GM20000 (cell line): ENCODE measurements at places on chromosomes 1 and 21.
A peak's percentile ranks its signal among the peaks of the same experiment; 100 is the strongest.

DNA sequence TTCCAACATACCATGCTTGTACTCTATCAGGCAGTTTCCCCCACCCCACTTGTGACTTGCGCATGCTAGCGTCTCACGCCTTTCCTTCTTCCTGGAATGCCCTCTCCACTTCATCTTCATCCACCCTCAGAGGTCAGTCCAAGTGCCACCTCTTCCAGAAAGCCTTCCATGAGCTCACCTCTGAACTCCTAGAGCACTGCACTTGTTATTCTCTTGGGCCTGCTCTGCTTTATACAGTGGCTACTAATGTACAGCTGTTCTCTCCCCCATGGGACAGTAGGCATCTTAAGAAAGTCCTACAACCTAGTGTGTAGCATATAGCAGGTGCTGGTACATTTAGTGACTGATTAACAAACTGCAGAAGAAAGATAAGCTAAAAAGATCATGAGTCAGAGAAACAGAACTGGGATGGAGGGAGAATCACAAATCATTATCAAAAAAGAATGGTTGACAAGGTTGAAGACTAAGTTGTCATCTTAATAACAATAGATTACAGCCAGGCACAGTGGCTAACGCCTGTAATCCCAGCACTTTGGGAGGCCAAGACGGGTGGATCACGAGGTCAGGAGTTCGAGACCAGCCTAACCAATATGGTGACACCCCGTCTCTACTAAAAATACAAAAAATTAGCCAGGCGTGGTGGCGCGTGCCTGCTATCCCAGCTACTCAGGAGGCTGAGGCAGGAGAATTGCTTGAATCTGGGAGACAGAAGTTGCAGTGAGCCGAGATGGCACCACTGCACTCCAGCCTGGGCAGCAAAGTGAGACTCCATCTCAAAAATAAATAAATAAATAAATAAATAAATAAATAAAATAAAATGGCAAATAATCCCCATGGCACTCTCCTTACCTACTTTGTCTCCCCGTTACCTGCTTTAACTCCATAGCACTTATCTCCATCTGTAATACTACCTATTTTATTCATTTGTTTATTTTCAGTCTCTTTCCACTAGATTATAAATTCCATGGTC is 16.3 kb upstream of the TSPAN1 start:
- DNase-seq = no peak

GRCh38 chr1:205680073-205680851 is at the start of gene SLC45A3:
TSS of gene SLC45A3 (minus strand) at chr1:205680509. CDS start at chr1:205664656, 15,853 bp downstream.
- peak; percentile 70 for DNase-seq

DNA sequence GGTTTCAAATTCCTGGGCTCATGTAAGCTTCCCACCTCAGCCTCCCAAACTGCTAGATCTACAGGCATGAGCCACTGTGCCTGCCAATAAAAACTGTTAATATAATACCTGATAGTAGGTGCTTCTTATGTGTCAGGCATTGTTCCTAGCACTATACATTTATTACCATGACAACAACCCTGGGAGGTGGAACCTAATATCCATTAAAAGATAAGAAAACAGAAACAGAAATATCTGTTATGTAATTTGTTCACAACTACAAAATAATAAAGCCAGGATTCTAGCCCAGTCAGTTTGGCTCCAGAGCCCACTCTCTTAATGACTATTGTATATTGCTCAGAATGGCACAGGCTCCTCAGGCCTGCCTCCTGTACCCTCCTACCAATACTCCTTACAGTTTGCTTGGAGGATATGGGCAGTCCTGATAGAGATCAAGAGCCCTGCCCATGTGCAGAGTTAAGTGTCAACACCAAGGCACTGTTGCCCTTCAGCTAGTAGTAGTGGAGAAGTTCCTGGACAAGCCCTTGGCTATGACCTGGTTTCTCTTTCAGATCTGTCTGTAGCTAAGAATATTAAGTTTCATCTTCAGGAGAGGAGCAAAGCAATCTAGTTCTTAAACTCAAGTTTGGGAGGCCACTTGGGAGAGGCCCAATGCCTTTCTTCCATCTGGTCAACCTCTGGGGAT is 22.4 kb downstream of the RPL5 start:
- no peak for DNase-seq

GRCh38 chr1:110060034-110060661 is 10.3 kb downstream of the ALX3 start:
- DNase-seq = peak; percentile 74

DNA sequence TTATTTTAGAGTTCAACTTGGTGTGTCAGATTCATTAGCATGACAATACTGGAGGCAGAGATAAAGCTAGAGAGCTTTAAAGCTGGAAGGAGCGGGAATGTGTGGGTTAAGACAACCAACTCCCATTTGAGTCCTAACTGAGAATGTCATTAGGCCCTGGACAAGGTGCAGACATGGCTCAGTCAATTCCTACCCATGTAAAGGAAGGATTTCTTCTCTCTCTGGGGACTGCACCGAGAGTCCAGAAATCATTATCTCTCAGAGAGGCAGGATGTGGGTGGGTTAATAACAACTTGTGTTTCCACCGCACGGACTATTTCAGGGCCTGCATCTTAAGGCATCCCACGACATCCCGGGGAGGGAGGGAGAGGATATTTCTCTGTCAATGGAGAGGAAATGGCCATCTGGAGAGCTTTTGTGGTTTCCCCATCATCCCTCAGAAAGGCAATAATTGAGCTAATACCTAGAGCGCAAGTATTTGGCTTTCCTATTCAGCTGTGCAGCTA is 46.7 kb upstream of the SARS1 start:
- peak; percentile 42 for DNase-seq

GRCh38 chr1:86477256-86477655 is 8.5 kb downstream of the CLCA1 start:
- DNase-seq = no peak

DNA sequence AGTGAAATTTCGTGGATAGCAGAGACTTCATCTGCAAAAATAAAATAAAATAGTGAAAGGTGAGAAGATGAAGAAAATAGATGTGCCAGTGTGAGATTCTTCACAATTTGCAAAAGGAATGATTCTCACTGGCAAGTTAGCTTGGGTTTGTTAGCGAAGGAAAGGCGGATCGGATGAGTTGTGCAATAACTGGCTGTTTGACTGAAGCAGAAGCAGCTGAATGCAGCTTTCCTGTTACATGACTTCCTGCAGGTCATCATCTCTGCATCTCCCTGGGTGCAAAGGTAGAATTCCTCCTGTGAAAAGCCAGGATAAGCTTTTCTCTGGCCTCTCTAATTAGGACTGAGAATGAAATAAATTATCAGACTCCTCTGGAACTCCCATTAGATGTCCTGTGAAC is 263.1 kb upstream of the CHRM3 start:
- no peak for DNase-seq

GRCh38 chr1:193157360-193157759 is 29.1 kb downstream of the B3GALT2 start:
- no peak for DNase-seq

DNA sequence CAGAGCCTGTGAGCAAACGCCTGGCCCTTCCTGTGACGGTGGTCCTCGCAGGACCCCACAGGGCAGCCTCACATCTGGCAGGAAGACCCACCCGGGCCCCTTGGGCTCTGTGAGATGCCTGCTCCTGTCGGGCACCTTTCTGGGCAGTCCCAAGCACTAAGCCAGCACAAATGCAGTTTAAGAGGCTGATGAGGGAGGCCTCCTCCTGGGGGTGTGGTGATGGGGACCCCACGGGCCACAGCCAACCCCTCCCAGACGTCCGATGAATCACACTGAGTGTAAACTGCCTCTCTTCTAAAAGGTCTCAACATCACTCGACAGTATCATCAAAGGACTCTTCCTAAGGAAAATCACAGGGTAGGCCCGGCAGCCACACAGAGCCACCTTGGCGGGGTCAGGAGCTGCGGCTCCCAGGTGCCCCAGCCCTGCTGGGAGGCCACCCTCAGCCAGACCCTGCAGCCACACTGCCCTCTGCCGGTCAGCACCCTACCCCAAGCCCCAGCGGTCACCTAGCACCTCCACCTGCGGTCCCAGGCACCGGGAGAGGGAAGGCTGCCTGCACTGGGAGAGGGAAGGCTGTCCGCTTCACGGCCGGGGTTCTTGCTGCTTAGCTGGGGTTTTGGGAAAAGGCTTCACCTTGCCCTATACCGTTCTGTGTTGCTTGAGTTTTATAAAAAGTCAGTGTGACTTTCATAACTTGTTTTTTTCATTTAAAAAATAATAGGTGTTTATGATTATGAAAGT is 3.9 kb upstream of the PRKCZ start:
- peak; percentile 82 for DNase-seq

- no peak for DNase-seq
Observed at GRCh38 chr1:56904663-56905397, 50.2 kb downstream of the C8A start.

- no peak for DNase-seq
Observed at GRCh38 chr1:154779551-154780189, 90.4 kb downstream of the KCNN3 start.

GRCh38 chr1:991895-992294 is 8.0 kb downstream of the HES4 start:
- DNase-seq = no peak

DNA sequence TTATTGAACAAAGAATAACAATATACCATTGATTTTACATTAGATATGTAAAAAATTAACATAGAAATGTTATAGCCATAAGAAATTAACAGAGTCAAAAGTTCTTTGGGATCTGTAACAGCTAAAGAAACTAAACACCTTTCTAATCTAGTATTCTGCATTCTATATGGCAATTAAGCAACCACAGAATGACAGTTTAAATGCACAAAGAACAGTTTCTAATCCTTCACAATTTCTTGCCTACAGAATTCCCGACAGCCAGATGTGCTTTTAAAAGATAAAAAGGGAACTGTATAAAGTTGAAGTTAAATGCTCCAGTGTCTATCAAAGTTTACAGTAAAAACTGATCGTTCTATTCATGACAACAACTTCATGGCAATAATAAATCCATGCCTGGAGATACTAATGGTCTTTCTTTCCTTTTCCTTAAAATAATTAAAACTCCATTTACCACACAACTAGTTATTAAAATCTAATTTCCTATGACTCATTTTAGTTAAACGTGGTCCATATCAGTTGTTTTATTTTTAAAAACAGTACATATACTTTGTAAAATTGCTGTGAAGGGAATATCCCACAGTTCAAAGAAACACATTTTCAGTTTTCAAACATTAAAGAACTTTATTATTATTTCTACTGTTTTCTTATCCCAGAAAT is 110.2 kb downstream of the EIF4G3 start:
- no peak for DNase-seq

DNA sequence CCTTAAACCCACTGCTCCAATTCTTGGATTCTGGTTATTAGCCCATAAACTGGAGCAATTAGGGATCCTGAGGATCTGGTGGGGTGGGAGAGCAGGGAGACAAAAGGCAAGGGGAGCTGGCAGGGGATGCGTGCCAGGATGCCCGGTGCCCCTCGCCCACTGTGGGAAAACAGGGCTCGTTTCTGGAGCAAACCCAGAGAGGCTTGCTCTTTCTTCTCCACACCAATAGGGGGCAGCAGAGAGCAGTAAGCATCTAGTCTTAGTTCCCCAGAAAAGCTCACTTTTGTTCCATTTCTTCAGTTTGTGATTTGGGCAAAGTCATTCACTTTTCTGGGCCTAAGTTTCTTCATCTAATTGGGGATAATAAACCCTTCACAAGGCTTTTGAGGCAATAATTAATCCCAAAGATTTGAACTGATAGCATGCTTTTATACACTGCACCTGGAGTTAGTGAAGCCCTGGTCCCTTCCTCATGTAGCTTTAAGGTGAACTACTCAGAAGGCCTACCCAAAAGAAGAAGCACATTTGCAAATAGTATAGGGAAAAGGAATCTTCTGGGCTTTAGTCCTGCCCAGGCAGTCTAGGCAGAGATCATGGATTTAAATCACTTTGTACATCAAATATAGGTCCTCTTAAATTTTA is 160.6 kb upstream of the USP24 start:
- peak; percentile 61 for DNase-seq

GRCh38 chr21:46038871-46039397 is 57.4 kb downstream of the COL6A1 start:
- no peak for DNase-seq

GRCh38 chr1:214983126-214983869 is 99.2 kb upstream of the KCNK2 start:
- no peak for DNase-seq

DNA sequence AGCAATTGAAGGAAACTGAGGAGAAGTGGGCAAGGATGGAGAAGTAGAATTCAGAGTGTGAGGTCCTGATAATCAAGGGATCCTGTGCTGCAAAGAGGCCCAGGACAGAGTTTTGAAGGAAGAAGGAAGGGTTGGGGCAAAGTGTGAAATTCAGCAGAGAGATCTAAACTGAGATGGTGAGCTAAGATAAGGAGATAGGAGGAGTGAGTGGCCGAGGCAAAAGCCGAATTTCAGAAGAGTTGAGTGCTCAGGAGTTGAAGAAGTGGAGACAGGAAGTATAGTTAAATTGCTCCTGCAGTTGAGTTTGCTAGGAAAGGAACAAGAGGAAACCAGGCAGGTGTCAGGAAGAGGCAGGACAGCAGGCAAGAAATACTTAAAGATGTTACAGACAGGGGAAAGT is 16.4 kb upstream of the MAPKAPK2 start:
- no peak for DNase-seq

DNA sequence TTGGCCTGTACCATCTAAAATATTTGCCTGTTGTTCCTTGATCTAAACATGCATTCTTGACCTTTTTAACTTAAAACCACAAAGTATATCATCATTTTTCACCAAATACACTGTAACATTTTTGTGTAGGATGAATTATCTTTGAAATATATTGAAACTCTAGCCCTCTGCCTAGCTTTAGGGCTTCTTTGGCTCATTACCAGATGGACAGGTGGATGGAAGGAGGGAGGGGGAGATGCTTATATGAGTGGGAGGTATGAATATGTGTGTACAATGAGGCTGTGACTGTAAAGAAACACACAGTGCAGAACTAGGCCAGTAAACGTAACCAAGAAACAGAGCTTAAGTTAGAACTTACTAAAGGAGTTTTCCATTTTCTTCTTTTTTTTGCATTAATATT is 118.5 kb downstream of the ESRRG start:
- no peak for DNase-seq

DNA sequence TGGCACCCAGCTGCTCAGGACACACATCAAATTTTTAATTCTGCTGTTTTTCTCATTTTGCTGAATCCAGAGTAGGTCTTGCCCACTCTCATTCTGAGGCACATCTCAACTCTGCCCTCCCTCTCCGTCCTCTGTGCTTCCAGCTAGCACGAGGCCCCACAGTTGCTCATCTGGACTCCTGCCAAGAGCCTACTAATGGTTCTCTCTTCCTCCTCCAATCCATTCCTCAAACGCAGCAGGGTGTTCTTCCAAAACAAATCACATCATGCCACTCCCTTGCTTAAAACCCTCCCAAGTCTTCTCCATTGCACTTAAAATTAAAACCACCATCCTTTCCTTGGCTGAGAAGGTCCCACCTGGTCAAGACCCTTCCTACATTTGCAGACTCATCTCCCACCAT is 49.8 kb upstream of the SCAF4 start:
- no peak for DNase-seq

DNA sequence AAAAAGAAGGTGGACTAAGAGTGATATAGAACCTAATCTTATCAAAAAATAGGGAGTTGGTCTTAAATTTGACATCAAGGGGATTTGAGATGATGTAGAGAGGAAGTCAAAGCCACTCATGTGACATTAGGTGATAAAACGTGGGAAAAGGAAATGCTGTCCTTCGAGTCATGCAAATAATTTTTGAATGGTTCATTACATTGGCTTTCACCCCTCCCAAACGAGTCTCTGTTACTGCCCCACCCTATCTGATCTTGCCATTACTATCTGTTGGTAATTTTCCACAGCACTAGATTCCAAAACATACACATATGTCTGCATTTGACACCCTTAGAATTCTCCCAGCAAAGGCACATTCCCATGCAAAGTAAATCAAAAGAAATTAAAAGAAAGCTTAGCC is 531.1 kb upstream of the ADAMTS5 start:
- DNase-seq = no peak
